Large intestine (tissue), 12 donors: ENCODE measurements at places on chromosomes 13 and 19. TPM values are rescaled to one million over a fixed set of nuclear protein-coding genes. Genes with fewer than 3 reads are reported as not detected.
A peak's percentile ranks its signal among the peaks of the same experiment; 100 is the strongest.

The ZSCAN18 gene
- polyA plus RNA-seq = 67.9 TPM

DNA sequence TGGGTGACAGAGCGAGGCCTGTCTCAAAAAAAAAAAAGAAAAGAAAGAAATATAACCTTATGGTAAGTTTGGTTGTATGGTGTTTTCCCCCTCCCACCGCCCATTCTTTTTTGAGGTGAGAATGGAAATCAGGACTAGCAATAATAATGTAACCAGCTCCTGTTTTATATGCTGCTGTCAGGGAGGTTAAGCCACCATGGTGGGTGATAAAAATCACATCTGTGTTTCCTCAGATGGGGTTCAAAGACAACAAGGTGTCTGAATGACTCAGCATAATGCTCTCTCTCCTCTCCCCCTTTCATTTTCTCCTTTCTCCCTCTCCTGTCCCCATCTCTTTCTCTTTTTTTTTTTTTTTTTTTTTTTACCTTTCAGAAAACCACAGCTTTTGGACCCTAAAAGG is 28.3 kb upstream of the GARRE1 start:
- no peak for DNase-seq

The COX6B2 gene
- 1.3 TPM for polyA plus RNA-seq

GRCh38 chr13:77565635-77566034 is 30.1 kb downstream of the SCEL start:
- DNase-seq = no peak

DNA sequence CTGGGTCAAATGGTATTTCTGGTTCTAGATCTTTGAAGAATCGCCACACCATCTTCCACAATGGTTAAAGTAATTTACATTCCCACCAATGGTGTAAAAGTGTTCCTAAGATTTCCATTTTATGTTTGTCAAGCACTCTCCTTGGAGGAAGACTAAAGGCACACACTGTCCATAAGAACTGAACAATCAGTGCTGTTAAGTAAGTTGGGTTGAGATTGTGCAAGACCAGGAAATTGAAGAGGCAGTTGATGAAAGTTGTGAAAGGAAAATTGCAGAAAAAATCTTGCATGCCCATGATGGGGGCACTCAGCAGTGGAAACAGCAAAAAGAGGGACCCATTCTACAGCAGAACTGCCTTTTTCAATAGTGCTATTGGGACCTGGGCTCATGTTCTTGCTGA is 323.6 kb downstream of the DLEU7 start:
- DNase-seq = no peak

GRCh38 chr19:10320602-10321416 is 5.0 kb upstream of the FDX2 start:
- no peak for DNase-seq

GRCh38 chr13:39959497-39960144 is 304.2 kb downstream of the COG6 start:
- DNase-seq = no peak

DNA sequence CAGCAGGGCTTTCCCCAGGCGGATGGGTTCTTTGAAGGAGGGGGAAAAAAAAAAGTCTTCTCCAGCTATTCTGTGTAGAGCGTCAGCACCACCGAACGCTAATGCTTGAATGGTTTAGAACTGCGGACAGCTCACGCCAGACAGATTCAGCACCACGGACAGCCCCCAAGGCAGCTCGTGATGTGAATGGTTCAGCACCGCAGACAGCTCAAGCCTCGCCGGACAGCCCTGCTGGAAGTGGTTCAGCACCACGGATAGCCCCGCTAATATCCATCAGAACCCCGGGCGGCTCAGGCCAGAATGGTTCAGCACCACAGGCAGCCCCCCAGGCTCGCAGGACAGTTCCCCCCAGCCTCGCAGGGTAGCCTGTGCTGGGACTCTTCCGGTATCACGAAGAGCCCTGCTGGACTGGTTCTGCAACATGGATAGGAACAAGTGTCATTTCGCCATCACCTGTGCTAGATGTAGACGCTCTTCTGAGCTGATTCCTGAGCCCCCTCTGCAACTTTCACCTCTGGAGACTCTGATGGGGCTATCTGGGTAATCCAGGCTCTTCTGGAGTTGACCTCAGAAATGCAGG is 4.9 kb upstream of the SMIM17 start:
- DNase-seq = peak; percentile 45

- no peak for DNase-seq
Observed at GRCh38 chr13:19606152-19606551, 27.3 kb upstream of the MPHOSPH8 start.

DNA sequence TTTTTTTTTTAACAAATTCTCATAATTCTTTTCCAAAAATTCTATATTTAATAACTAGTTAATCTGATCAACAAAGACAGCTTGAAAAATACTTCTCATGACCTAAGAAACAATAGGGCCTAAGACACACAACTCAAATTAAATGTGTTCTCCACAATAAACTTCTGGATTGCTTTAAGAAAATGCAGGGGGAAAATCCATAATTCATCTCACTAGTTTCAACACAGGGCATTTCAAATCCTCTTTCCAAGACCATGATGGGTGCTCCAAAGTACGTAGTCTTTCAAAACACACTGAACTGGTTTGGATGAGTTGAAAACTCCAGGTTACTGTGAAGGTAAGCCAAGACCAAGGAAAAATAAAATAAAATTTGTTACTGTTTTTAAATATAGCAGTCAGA is 62.6 kb downstream of the DCLK1 start:
- no peak for DNase-seq

The SLC5A5 gene
- not detected for polyA plus RNA-seq

DNA sequence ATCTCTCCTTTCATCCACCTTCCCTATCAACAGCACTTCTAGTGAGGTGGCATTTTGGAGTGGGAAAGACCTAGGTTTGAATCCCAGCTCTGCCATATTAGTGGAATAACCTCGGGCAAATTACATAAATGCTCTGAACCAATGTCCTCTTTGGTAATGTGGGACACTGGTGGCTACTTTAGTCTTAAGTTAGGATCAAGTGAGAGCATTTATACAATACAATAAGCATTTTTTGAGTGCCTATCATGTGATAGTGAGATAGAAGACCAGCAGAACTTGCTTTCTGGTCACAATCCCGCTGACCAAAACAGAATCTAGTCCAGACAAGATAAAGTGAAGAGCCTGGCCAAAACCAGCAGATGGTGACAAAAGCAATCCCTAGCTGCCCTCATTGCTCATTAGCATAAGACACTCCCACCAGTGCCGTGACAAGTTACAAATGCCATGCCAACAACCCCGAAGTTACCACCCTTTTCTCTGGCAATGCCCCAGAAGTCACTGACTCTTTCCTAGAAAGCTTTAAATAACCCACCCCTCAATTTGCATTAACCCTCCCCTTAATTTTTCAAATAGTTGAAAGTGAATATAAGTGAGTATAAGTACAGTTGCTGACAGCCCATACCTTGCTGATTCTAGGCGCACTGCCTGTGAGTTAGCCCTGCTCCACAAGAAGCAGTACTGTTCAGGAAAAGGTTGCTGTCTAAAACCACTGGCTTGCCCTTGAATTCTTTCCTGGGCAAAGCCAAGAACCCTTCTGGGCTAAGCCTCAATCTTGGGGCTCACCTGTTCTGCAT is 28.9 kb upstream of the KPNA3 start:
- no peak for DNase-seq

- no peak for DNase-seq
Observed at GRCh38 chr19:2048959-2049740, 1.9 kb downstream of the MKNK2 start.

- no peak for DNase-seq
Observed at GRCh38 chr19:50300051-50300450, 29.1 kb downstream of the KCNC3 start.

DNA sequence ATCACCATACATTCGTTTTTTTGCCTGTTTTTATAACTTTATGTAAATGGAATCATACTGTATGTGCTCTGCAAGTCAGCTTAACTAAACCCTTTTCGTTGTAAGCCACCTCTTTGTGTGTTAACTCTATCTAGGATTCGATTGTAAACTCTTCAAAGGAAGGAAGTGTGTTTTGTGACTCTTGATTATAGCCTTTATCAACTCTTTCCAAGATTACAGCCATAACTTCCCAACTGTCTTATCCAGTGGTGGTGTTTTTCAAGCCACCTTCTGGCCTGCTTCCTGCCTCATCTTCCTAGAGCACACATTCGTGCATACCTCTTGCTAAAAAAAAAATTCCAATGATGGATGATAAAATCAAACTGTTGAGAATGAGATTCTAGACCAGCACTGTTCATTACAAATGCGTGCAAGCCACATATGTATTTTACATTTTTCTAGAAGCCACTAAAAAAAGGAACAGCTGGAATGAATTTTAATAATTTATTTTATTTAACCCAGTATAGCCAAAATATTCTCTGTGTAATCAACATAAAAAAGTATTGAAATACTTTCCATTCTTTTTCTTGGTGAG is 12.0 kb upstream of the FBXL3 start:
- DNase-seq = no peak

The C19orf12 gene
- polyA plus RNA-seq = 26.5 TPM

The B3GNT8 gene
- 29.7 TPM for polyA plus RNA-seq

DNA sequence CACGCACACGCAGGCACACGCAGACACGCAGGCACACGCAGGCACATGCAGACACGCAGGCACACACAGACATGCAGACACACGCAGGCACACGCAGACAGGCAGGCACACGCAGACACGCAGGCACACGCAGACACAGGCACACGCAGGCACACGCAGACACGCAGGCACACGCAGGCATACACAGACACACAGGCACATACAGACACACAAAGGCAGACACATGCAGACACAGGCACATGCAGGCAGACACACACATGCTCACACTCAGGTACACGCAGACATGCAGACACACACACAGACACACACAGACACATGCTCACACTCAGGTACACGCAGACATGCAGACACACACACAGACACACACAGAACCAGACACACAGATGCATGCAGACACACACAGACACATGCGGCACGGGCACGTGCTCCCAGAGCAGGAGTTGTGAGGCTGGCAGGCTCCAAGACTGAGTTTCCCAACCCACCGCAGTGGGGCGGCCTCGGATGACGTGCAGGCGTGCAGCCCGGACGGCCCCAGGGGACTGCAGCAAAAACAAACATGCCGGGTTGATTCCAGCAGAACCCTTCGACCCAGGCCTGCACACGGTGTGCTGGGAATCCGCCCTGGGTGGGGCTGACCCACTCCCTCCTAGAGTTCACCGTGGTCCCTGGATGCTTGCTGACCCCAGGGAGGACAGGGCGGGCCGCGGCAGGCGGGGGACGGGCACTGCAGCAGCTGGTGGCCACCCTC is 100.0 kb downstream of the GADD45B start:
- DNase-seq = no peak

GRCh38 chr13:73168226-73168952 is 109.6 kb downstream of the KLF5 start:
- peak; percentile 42 for DNase-seq

GRCh38 chr19:53980539-53981375 is 10.7 kb upstream of the CACNG6 start:
- peak; percentile 77 for DNase-seq

The GGN gene
- polyA plus RNA-seq = 4.4 TPM

GRCh38 chr13:76885203-76886004 is 801 bp downstream of the KCTD12 start:
- peak; percentile 89 for DNase-seq
